NCI-H1092 treated with DMSO at 0.1 percent for 48 hours (cell line): ENCODE measurements at places on chromosomes 5 and 9.

- no peak for DNase-seq
Measured at GRCh38 chr5:137128012-137128411, 371.1 kb downstream of the SPOCK1 start.

GRCh38 chr5:154593071-154593470 lies 115.0 kb upstream of the HAND1 start:
- DNase-seq: no peak

GRCh38 chr9:72065076-72065475 lies 4.7 kb upstream of the C9orf57 start:
- no peak for DNase-seq

- DNase-seq: no peak
Measured at GRCh38 chr5:73564018-73564417, 1.4 kb downstream of the ANKRA2 start.

DNA sequence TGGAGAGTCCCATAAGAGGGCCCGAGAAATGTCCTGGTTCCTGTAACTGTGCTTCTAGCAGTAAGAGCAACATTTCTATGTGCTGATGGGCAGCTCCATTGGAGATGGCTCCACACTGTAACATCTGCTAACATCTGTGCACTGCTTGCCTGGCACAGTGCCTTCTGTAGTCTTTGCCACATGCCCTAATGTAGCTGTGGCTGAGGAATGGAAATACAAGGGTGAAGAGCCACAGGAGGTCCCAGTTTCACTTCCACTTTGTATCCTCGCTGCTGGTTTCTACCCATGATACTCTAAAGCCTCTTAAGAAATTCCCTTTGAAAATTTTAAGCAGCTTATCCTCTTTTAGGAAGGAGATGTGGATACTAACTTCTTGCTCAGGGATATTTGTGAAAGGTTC lies 97.4 kb downstream of the HOMER1 start:
- no peak for DNase-seq

- DNase-seq: no peak
Measured at GRCh38 chr5:113660206-113660605, 146.7 kb downstream of the YTHDC2 start.

GRCh38 chr9:73441890-73442818 lies 290.5 kb downstream of the ANXA1 start:
- DNase-seq: no peak

DNA sequence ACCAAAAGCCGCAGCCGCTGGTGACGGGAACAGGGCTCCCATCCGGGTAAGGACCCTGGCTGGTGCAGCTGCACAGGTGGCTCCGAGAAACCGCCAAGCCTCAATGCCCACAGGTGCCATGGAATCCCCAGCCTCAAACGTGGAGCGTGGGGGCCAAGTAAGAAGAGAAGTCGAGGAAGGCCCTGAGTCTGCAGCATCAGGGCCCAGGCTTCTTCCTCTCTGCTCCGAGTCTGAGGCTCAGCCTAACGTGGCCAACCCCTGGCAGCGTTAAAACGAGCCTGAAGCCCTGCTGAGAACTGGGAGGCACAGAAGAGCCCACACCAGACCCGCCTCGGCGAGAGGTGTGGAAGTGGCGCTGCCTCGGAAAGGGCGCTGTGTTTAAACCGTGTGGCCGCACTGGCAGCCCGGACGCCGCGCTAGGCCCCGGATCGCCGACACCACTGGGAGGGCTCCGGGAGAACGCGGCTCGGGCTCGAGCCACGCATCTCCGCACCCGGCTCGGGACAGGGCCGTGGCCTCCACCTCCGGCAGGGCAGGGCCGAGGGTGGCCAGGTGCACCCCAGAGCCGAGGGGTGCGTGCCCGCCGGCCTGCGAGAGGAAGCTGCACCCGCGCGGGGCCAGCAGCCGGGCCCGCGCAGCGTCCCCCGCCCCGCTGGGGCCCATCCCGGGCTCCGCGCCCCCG lies 730 bp downstream of the ZMYND19 start:
- no peak for DNase-seq

DNA sequence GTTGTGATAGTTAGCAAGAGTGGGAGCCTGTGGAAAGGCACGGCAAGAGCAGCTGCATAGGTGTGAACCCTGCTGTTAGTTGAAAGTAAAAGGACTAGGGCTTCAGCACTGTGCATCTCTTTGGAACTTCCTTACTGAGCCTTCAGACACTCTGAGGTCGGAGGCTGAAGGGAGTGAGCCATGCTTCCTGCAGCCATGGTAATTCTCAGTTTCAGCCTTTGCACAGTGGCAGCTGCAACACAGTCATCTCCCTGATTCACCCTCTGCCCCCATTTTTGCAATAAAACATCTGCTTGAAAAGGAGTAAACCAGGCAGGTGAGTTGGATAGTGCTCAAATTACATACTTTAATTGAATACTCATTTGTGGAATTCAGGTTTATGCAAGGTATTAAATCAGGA lies 6.5 kb upstream of the TLE4 start:
- no peak for DNase-seq
